ENCODE measurements at places on chromosomes 2 and 18.

DNA sequence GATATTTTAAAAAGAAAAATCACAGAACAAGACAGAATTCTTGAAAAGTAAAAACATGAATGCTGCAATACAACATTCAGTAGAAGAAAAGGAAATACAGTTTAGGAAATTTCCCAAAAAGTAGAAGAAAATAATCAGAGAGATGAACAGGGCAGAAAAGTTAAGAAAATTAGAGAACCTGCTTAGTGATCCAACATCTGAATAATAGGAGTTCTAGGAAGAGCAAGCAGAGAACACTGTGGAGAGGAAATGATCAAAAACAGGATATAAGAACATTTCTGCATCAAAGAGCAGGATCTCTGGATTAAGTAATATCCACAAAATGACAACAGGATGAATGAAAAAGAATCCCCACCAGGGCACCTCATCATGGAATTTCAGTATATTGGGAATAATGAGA, 8.8 kb upstream of the FHOD3 start:
- DNase-seq = no peak

GRCh38 chr2:46518861-46519260, 39.5 kb downstream of the TMEM247 start:
- no peak for DNase-seq

DNA sequence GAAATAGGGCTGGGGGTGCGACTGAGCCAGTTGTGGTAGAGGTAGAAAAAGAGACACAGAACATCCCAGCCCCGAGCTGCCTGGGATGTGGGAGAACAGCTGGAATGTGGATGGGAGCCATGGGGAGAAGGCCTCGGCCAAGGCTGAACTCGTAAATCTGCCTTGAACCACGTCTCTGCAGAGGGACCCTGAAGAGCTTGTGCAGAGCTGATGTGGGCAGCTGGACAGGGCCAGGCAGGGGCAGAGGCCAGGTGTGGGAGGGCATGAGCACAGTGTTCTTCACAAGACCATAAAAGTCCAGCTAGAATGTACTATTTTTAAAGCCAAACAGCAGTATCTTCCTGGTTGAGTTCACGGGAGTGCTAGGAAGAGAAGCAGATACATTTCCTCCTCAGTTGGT, 5.7 kb downstream of the TCF23 start:
- DNase-seq = no peak

DNA sequence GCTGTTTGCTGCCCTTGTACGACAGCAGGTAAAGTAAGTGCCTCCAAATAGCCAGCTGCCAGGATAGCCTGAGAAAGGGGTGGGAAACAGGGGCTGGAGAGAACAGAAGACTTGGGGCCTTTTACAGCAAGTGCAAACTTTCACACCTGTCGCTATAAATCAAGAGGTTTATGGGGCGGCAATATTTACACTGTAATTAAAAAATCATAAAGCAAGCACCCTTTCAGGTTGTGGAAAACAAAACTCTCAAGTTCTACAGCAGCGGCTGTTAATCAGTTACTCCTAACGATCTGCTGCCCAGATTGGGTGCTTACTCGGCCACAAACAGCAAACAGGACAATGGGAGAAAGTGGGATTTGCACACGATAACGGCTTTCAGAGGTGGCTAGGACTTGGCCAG, 359.5 kb upstream of the ETAA1 start:
- no peak for DNase-seq

- no peak for DNase-seq
These were observed 16.3 kb downstream of the MFSD2B start for GRCh38 chr2:24026233-24026632.

DNA sequence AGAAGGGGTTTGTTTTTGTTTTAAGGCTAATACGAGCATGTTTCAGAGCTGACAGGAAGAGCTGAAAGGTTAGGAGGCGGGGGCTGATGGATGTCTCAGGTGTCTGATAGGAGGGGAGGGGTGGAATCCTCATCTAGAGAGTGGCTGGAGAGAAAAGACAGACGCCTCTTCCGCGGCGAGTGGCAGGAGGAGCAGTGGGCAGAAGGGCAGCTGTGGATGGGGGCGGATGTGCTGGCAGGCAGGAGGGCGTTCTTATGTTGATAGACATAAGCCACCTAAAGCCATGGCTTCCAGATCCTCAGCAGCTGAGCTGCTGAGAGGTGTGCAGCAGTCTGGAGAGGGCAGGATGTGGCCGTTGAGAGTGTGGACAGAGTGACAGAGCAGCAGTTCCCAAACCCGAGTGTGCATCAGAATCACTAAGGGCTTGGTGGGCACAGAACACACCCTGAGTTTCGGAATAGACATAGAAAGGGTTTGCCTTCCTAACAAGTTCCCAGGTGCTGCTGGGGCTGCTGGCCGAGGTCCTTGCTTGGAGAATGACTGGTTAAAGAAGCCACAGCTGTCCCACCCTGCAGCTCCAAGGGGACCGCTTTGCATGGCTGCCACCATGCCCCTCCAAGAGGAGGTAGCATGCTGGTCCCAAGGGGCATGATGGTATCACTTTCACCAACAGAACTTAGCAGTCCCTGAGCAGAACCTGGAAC, 3.0 kb upstream of the ITM2C start:
- no peak for DNase-seq

- no peak for DNase-seq
These were observed 51.1 kb upstream of the ZNF236 start for GRCh38 chr18:76771192-76771799.

GRCh38 chr2:231677632-231678104, 30.7 kb upstream of the PTMA start:
- peak; percentile 72 for DNase-seq

DNA sequence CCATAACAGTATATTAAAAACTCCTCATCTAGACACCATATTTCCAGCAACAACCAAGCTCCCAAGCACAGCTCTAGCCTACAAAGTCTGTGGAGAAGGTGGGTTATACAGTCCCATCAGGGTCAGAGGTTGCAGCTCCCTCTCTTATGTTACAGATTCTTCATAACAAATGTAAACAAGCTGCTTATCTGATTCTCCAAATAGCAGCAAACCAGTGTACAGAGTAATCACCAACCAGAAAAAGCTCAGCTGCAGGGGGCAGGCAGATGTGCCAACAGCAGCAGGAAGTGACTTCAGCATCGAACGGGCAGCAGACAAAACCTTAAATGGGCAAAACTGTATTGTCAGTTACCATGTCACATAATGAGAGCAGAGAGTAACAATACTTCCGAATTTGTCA, 52.9 kb upstream of the NABP1 start:
- DNase-seq = peak; percentile 24

DNA sequence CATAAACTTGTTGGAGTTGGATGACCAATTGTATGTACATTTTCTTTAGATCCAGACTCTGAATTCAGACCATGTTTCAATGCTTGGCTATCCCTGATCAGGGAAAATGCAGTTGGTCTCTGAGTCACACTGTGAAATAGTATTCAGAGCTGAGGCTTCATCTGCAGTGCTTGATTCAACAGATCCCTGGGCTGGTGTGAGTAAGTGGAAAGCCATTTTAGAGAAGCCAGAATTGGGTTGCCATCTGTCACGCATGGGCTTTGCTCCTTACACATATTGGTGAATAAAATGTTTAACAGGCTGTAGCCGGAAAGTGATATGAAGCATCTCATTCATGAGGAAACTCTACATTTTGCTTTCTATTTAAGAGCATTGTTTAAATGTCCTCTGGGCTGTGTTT, 50.0 kb upstream of the ACYP2 start:
- no peak for DNase-seq

DNA sequence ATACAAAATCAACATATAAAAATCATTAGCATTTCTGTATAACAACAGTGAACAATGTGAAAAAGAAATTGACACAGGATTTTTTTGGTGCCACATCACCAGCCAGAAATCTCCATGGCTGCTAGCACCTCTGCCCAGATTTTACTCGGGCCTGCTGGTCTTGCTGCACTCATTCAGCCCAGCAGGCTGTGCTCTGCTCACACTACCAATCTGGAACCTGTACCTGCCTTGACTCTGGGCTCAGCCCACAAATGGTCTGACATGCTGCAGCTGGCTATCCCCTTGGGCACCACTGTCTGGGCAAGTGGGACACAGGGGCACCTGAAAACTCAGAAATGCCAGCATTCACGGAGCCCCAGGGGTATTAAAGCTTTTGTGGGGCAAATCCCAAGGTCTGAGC, 392.5 kb upstream of the NRXN1 start:
- no peak for DNase-seq

- no peak for DNase-seq
These were observed 2113.3 kb upstream of the PIK3C3 start for GRCh38 chr18:39841482-39842365.

DNA sequence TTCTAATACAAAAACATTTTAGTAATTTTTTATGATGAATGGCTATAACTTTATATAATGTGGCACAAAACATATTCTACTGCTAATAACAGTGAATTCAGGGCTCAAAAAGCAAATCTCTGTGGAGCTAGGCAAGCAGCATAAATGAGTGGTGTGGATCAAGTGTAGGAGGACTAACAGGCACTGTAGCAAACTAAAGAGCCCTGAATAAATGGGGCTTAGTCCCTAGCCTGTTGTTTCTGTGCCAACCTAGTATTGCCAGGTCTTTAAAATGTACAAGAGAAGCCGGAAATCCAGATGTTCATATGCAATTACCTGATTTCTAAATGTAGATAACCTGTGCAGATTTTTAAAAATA, 18.5 kb downstream of the REL start:
- DNase-seq = no peak

GRCh38 chr2:114729026-114729425, 286.6 kb downstream of the DPP10 start:
- no peak for DNase-seq

- no peak for DNase-seq
These were observed 236.4 kb downstream of the BCL11A start for GRCh38 chr2:60317034-60317386.

GRCh38 chr2:105078906-105079495, 41.1 kb downstream of the MRPS9 start:
- DNase-seq = no peak

- no peak for DNase-seq
These were observed 124.0 kb upstream of the CAVIN2 start for GRCh38 chr2:191970867-191971266.

DNA sequence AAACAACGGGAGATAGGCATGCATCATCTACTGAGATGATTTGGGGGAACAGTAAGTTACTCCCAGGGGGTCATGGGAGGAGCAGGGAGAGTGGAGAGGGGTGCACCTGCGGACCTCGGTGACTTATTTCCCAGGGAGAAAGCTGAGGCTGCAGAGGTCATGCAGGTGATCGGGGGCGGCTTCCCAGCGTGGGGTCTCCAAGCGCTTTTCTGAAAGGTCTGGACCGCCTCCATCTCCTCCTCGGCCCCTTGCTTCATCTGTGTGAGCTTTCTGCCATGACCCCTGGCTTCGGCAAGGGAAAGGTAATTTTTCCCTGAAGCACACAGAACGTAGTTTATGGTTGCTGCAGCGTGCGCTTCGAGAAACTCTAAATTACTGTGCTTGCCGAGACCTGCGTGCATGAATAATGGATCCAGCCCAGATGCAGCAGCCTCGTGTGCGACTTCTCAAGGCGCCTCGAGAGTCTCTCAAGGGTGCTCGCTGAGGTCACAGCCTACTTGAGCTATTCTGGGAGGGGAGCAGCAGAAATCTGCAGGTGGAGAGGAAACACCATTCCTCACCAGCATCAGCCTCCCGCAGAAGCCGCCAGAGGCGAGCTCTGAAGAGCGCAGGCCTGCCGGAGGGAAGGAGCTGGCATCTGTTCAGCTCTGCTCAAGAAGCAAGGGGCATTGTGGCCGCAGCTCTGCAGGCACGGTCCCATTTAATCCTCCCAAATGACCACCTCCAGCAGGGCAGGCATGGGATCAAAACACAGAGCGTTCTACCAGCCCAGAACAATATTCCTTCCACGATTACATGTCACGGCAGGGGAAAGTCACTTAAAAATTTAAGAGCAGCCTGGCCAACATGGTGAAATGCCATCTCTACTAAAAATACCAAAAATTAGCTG, 308.4 kb upstream of the MYT1L start:
- no peak for DNase-seq

GRCh38 chr2:143545949-143546255, 416.7 kb downstream of the ARHGAP15 start:
- no peak for DNase-seq

GRCh38 chr2:21270708-21271122, 146.9 kb downstream of the TDRD15 start:
- DNase-seq = no peak

DNA sequence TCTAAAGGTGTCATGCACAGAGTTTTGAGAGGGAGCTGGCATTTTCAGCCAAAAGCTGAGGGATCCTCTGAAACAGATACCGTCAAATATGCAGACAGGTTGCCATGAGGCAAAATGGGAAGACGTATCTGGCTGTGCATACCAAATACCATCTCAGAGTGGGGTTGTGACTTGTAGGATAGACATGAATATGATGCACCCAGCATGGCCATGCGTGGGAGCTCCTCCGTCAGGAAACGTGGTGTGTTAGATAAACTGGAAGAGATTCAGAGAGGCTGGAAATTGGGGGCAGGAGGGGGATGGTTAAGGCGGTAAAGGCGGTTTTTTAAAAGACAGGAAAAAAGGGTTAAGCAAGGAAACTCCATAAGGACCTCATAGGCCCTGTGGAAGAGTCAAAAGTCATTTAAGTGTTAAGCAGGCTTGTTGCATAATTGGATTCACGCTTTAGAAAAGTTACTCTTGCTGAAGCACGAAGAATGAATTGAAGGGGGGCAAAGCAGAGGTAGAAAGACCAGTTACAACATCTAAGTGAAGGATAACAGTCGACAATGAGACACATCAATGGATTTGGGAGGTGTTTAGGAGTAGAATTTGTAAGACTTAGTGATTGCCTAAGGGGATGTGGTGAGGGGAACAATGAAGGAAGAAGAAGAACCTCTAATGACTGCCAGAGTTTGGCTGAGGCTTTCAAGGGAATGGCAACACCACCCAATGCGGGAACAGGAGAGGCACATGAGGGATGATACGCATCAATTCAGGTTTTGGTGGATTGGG, 139.6 kb upstream of the CTAGE1 start:
- DNase-seq = no peak

DNA sequence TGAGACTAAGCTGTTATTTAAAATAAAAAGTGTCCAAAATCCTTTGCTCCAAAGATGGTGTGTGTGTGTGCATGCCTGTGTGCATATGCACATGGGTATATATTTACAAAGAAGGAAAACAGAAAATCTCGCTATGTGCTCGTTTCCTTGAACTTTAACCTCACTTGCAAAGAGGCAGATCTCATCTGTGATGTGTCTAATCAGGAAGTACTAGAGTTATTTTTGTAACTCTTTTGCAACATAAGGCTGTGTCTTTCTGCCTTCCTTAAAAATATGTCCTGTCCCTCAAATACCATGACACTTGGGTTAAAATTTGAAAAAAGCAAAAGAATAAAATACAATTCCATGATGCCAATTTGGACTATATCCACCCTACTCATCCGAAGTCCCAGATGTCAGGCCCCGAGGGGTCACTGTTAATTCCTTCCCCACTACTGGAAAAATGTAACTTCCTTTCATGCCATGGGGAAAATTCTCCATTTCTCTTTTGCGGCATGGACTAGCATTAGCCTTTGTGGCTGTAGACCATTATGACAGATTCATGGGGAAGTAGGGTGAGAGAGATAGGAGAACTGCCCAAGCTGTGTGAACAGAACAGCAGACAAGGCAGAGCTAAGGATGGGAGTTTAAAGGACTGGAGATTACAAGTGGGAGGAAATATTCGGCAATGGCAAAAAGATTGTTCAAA, 191.3 kb downstream of the MYO1B start:
- DNase-seq = no peak

- DNase-seq = no peak
These were observed 268.4 kb downstream of the ATAD2B start for GRCh38 chr2:23658466-23658942.
